ENCODE measurements at places on chromosomes 6 and 20.

DNA sequence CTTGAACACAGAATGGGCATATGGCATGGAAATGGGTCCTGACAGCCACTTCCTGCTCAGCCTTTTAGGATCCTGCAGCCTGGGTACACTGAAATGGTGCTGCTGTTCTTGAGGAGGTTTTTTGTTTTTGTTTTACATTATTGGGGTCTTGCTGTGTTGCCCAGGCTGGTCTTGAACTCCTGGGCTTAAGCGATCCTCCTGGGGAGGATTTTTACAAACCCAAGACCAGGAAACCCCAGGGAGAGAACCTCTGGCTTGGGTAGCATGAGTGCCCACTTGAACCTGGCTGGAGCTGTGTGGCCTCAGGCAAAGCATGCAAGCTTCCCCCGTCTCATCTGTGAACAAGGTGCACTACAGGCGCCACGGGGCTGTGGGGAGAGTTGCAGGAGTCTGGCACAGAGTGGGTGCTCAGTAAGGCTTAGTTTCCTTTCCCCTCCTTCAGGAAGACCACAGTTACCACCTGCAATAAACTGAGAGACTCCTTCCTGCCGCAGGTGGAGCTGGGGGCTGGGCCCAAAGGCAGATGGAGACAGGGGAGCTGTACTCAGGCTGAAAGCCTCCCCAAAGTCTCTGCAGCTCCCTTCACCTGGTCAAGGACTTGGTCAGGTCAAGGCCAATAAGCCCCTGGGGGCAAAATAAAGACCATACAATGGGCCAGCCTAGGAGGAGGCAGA is 1.8 kb downstream of the SLA2 start:
- no peak for DNase-seq

DNA sequence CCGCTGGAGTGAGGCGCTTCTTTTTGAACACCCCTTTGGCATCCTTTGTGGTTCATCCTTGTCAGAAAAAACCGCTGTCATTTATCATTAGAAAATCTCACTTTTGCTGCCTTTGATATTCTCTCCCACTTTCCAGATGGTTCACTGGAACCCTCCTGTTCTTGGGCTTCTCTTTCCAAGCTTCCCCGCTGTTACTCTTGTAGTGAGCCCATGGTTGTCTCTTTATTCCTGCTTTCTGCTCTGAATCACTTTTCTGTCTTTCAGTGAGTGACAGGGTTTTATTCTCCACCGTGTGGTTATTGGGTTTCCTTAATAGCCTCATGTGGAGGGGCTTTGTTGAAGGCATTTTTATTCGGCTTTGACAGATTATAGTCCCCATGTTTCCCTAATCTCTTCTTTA is 117.0 kb downstream of the FARS2 start:
- no peak for DNase-seq

DNA sequence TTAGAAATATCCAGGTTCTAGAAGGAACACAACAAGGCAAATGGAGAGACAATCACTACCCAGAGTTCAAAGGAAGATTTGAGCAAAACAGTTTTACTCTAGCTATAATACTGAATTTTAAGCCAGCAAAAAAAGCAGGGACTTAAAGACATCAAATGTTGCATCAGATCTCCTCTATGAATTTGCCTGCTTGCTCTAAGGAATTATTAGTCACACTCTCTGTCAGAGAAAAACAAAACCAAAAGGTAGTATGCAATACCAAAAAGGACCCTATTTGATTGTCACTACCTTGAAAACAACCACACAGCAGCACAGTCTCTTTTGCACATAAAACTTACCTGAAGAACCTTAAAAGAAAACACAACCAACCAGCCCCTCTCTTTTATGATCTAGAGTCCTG is 46.3 kb downstream of the BTBD9 start:
- no peak for DNase-seq

DNA sequence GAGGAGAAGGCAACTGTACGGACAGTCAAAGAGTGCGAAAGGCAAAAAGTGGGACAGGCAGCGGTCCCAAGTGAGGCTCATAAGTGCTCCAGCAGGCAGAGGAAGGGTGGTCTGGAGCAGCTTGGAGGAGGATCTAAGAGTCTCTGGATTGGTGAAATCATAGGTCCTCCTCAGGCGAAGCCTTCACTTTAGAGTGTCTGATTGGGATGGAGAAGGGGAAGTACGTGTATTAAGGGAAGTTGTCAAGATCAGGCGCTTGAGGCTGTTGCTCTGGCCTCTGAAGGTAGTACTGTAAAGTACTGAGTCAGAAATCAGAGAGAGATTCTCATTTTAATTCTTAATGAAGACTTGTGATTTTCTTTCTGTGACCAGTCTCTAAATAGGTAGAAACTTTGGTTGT is 185.6 kb downstream of the KIF16B start:
- DNase-seq, result no peak
